ENCODE measurements at places on chromosomes 7 and 10.

DNA sequence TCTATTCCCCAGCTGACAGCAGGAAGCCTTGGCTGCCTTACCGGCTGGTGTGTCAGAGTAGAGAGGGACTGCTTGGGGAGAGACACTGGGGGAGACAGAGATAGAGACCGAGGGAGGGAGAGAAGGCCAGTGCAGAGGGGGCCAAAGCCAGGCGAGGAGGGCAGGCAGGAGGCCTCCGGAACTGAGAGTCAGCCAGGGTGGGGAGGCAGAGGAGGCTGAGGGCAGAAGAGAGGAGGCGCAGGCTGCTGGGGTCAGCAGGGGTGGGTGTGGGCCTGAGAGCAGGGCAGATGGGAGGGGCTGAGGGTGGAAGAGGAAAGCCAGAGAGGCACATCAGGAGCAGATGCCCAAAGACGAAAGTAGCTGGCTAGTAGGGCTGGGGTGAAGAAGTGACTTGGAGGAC is 57.2 kb upstream of the PAX2 start:
- no peak for DNase-seq

GRCh38 chr7:77456696-77457095 is 40.5 kb upstream of the GSAP start:
- no peak for DNase-seq

DNA sequence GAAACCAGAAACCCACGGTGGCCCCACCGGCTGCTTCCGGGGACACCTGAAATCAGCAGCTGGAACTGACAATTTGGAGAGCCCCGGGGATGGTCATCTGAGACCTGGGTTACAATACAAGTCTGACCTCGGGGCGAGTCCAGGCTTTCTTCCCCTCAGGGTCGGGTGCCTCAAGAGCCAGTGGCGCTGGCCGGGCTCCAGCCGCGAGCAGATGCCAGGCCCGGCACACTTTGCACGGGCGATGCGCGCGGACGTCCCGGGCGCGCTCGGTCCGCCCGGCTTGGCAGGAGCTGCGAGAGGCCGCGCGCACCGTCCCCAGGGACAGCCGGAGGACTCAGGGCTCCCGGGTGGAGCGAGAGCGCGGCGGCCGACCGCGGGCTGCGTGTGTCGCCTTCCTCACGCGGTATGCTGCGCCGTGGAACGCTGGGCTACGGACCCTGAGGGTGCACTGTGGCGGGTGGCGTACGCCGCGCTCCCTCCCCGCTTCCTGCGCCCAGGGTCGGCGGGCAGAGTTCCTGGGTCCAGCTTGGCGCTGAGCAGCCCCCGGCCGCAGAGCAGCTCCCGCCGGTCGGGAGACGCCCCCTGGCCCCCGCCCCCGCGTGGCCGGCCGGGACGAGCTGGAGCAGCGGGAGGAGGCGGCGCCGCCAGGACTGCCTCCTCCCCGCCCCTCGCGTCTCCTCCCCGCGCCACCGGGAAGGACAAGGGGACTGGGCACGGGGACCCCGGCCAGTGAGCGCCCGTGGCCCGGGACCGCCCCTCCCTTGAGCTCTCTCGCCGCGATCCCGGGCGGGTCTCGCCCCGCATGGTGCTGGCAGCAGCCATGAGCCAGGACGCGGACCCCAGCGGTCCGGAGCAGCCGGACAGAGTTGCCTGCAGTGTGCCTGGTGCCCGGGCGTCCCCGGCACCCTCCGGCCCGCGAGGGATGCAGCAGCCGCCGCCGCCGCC is at the start of gene RBM20:
Gene RBM20 (plus strand): TSS at position 684 of the 945 bp plus-strand sequence. CDS start 119 bp downstream, at position 803.
- DNase-seq = no peak

DNA sequence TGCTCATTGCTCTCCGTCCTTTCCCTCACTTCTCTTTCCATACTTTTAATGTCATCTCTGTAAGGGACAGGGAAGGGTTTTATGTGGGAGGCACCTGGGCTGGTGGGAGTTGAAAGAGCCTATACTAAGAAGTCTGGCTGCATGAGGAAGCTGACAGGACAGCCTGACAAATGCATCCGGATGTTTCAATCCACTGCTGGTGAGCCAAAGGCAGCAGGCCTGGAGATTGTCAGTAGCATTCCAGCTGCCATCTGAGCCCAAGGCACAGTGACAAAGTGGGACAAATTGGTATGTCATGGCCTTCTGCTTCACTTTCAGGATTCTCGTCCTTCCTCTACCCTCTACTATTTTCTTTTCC is 218.4 kb downstream of the STK31 start:
- no peak for DNase-seq

- no peak for DNase-seq
Measured at GRCh38 chr10:85642082-85642420, 724.5 kb downstream of the GRID1 start.

- no peak for DNase-seq
Measured at GRCh38 chr7:16982640-16983350, 101.0 kb upstream of the AGR3 start.

- peak; percentile 49 for DNase-seq
Measured at GRCh38 chr7:100655908-100656674, at the start of gene ACTL6B. ACTL6B (minus strand) TSS chr7:100656448; CDS start chr7:100656354, 94 bp downstream.

GRCh38 chr7:140209866-140210609 is 33.3 kb upstream of the KDM7A start:
- peak; percentile 39 for DNase-seq

DNA sequence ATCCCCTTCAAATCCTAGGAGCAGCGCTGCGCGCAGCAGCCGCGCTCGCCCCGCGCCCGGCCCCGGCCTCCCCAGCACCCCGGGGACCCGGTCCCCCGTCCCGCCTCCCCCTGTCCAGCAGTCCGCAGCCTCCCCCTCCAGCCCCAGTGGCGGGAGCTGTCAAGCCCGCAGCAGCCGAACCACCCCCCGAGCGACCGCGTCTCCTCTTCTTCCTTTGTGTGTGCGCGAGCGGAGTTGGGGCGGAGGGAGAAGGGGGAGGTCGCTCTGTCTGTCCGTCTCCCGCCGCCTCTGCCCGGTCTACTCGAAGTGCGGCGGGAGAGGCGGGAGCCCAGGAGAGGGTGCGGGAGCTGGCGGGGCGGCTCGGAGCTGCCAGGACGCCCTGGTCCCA is 375 bp upstream of the CHN2 start:
- DNase-seq = no peak

DNA sequence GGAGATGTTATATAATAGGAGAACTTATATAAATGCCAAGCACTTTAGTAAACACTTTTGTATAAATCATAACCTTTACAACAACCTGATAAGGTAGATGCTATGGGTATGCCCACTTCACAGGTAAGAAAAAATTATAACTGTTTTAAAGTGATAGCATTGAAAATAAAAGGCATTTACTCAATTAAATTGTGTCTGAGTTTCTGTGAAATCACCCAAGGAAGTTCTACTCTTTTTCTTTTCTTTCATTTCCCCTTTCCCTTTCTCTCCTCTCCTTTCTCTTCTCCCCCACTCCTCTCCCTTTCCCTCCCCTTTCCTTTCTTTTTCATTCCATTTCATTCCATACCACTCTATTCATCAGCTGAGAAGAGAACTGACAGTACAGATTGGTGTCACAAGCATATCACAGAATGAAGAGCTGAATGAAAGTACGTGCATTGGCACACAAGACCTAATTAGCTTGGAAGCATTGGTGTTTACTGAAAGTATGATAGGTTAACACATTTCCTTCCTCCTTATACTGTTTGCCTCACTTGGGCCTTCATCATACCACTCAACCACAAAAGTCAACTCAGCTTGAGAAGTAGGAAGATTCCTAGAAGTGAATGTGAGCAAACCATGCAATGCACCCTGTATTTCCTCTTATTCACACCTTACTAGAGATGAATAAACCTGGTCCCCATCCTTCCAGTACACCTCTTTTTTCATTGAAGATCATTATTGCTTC is 117.9 kb upstream of the AGR3 start:
- no peak for DNase-seq

DNA sequence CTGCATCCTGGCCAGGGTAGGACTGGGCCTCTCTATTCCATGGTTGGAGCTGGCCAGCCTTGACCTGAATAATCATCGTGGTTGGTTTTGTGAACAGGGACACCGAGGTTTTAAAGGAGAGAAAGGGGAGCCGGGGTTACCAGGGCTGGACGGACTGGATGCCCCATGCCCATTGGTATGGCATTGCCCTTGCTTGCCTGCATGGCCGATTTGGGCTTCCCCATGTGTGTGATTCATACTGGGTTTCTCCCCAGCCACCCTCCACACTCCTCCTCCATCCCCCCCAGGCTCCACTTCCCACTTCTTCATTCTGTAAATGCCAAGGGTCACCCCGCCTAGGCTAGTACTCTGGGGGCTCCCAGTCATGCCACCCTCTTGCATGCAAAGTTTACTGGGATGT is 98.8 kb upstream of the MACROH2A2 start:
- DNase-seq = no peak

DNA sequence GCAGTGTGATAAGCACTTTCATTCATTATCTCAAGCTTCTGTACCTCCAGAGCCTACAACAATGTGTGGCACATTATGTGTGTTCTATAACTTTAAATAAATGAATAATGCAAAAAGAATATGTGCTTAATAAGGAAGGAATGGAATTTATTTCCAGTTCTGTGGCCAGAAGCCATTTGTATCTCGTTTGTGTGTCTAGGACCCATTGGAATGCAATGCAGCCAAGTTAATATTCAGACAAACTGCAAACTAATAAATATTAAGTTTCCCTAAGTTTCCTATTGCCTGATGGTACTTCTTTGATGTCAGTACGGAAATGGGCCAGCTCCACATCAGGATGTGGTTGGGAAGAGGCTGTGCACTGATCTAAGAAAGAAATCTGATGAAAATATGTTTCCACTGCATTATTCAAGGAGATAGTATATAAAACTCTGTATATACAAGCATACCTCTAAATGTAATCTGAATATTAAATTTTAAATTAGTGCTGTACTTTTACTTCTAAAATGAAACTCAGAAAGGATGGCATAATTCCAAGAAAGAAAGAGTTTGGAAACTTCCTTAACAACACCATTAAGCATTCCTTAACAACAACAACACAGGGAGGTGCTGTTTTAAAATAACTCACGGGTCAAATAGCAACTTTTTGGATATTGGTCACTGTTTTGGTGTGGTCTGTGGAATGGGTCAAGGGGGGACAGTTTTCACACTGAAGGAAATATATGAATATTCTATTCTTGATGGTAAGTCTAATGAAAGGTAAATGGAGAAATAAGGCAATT is 29.4 kb upstream of the ANKRD30A start:
- no peak for DNase-seq

DNA sequence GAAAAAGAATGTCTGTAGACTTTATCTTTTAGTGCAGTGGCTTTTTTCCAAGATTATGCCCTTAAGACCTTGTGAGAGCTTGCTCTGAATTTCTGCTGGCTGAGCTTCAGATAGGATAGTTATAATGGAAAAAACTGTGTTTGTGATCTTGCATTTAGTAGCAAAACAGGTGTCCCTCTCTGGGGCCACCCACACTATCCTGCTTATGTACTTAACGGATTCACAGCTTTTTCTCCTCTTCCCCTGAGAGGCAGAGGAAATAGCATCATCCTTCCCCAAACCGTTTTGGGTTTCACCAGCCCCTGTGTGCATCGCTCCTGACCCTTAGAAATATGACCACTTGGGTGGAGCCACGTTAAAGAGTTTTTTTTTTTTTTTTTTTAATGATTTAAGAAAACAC is 101.2 kb downstream of the RAB18 start:
- DNase-seq = no peak

DNA sequence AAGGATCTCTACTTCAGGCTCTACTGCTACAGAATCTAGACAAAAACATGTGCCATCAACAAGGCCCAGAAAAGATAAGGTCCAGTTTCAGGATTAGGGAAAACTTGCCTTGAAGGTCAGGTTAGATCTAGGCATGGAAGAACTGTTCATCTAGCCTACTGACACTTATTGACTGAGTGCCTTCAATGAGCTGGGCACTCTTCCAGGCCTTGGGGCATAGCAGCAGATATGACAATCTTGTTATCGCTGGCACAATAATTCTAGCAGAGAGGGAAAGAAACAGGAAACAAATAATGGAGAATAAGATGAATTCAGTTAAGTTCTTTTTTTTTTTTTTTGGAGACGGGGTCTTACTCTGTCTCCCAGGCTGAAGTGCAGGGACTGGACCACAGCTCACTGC is 71.6 kb downstream of the ADCYAP1R1 start:
- DNase-seq = no peak

DNA sequence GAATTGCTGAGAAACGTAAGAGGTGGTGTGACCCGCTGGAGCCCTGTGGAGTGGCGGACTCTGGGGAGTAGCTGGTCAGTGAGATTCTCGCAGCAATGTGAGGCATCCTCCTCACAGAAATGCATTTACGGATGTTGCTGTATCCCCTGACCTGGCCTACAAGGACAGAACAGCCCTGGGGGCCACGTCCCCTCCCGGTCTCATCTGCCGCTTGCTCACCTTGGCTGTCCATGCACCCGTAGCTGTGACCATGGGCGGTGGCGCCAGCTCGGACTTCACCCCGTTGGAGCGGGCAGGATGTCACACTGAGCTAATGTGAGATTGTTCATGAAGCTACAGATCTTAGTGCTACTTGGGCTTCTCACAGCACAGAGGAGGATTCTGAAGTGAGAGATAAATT is 193.8 kb downstream of the EBF3 start:
- DNase-seq = no peak

DNA sequence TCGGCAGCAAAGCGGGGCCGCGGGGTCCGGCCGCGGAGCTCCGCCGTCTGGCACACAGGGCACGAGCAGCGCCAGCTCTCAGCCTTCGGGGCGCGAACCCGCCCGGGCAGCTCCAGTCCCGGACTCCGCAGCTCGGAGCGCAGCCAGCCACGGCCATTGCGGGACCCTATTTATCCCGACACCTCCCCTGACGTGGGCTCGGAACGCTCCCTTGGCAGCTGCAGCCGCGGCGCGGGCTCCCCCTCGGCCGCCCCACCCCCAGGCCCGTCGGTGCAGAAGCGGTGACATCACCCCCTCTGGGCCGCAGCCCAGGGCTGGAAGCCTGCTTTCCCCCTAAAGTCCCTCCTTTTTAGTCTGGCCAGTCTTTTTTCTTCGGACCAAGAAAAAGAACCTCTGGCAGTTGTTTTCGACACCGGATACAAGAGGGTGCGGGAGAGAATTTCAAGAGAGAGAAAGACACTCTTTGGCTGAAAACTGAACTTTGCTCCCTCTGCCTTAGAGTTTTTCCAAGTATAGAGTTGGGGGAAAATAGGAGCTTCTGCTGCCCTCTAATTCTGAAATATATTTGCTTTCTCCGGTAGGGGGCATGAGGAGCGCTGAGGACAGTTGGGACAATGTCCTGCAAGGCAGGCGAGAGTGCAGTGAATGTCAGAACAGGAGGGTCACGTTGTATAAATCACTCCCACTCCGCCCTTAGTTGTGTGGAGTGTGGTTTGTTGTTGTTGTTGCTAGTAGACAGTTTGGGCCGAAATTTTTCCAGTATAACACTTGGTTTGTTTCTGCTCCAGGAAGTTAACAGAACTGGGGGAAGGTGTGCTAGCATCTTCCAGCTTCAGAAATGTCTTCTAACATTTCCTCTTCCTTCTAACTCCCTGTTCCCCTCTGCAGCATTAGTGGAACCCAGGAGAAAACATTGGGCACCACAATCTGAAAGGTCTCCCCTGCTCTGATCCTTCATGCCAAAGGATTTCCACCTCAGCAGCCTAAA is at the start of gene SFRP4:
Gene SFRP4 (minus strand): TSS at position 145 of the 988 bp plus-strand sequence. CDS start 280 bp downstream, outside the sequence.
- no peak for DNase-seq

DNA sequence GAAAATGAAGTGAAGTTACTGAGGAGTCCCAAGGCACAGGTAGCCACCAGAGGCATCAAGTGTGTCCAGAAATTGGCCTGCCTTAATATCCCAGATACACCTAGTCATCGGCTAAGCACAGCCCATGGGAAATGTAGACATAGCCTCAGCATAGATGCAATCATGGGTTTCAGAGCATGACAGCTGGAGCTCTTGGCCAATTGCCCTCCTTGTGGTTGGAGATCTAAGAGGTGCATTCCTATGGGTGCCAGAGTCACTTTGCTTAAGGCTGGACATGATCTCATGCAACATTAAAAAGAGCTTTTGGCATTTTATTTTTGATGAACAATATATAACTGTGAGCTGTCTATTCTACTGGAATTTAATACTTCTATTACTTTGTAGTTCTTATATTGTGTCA is 758.0 kb upstream of the LRRTM3 start:
- no peak for DNase-seq

All from stimulated activated CD8-positive, alpha-beta memory T cell treated with anti-CD3 and anti-CD28 coated beads, Interleukin-2, amount 100 ng/mL, for 48 hours (primary cell).